ENCODE measurements at places on chromosomes 6 and 20.

GRCh38 chr20:10433014-10433622 is 904 bp downstream of the MKKS start:
- DNase-seq = no peak

GRCh38 chr20:61559706-61560315 is 307.8 kb downstream of the CDH4 start:
- no peak for DNase-seq

DNA sequence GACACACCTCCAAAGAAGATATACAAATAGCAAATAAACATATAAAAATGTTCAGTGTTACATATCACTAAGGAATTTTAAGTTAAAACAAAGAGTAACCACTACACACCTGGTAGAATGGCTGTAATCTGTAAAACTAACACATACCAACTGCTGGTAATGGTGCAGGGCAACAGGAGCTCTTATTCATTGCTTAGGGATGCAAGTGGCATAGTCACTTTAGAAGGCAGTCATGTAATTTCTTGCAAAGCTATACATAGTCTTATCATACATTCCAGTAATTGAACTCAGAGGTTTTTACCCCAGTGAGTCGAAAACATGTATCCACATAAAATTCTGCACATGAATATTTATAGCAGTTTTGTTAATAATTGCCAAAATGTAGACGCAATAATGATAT is 906.8 kb upstream of the CITED2 start:
- no peak for DNase-seq

GRCh38 chr6:41370488-41371111 is 35.2 kb downstream of the NCR2 start:
- no peak for DNase-seq

DNA sequence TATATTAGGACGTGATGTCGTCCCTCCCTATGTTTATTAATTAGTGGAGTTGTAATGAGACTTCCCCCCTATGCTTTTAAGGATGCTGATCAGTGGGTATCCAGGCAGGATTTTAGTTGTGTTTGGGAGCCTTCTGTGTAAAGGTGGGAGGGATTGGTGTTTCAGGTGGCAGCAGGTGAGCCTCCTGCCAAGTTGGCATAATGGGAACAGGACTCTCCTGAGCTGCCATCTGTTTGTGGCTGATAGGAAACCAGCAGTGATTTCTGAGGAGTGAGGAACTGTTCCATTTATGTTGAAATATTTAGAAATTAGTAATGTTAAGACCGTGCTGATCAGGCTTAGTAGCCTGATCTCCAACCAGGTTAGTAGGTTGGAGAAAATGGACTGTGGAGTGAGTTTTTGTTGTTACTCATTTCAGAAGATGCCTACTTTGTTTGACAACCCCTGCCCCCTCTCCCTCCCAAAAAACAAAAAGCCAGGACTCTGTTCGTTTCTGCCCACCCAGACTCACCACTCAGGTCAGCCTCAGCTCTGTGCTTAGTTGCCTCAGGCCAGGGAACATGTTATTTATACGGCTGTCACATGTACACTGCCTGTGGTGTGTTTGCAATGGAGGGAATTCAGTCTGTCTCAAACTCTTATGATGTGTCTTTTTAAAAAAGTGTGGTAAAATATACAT is 55.4 kb upstream of the TULP4 start:
- DNase-seq = no peak

DNA sequence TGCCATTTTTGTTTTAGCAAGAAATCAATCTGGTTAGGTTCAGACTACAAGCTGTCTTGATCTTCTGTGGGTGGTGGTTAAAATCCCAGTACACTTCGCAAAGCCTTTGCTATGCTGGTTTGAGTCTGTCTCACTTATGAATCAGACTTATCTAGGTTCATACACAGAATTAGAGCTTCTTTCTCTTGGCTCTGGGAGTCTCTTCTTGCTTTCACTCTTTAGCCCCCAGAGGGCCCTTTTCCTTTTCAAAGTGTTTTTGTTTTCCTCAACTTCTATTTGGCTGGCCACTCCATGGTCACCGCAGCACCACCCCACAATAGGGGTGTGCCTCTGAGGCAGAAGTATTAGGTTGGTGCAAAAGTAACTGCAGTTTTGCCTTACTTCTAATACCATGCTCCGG is 21.3 kb downstream of the ECI2 start:
- no peak for DNase-seq

DNA sequence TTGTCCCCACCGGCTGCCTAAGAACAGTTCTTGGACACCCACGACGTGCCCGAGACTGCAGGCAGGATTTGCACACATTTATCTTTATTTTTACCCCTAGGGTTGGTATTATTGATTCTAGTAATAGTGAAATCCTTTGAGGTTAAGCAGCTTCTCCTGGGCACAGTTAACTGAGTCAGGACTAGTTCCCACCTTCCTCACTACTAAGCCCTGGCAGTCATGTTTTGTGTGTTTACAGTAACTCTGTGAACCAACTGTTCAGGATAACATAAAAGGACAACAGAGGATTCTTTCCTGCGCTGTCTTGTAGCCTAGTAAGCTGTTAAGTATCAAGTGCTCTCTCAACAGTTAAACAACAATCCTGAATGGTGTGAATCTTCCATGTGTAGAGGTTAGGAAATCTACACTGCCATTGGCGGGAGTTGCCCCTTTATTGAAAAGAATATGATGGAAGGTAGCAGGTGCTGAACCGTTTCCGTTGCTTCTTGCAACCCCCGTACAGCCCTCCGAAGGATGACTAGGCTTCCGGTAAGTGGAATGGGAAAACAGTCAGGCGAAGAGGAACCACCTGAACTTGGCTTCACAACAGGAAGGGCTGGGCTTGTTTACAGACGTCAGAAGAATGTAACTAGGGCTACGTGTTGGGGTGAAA is 979 bp upstream of the SOD2 start:
- peak; percentile 47 for DNase-seq

GRCh38 chr20:25750765-25751696 is 54.4 kb upstream of the ZNF337 start:
- DNase-seq = peak; percentile 19

GRCh38 chr6:108744244-108744972 is 103.8 kb upstream of the ARMC2 start:
- DNase-seq = no peak

DNA sequence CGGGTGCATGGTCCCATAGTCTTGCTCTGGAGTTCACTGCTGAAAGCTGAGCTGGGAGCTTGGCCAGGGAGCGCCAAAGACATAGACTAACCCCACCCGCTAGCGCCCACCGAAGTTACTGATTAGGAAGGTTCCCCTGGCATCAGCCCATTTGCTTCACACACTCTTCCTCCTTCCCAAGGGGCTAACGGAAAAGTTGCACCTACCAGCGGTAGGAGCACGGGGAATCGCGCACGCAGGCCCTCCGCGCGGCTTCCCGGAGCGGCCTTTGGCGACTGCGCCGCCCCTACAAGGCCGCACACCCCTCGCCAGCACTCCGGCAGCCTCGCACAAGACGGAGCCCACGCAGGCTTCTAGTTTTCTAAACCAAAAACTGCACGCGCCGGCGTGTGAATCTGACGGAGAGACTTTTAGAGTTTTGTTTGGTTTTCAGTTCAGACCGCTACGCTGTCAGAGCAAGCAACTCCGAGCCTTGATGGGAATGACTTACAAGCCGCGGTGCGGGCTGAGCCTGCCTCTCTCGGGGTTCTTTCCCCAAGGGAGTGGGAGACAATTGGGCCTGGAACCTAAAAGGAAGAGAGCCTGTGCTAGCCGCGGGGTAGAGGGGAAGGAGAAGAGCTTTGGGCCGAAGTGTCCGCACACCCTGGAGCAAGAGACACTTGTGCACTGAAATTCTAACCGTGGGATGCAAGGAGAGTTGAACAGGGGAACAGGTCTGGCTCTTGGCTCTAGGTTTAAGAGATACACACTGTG is 891 bp upstream of the POU3F2 start:
- no peak for DNase-seq

GRCh38 chr20:4052554-4052953 is 37.2 kb upstream of the RNF24 start:
- DNase-seq = no peak
